H7 (cell line): ENCODE measurements at places on chromosomes 12 and 14. TPM values are rescaled to one million over a fixed set of nuclear protein-coding genes. Genes with fewer than 3 reads are reported as not detected.

The RTL1 gene
- not detected in 2 replicates for total RNA-seq

The COX8C gene
- not detected in 2 replicates for total RNA-seq

The FAM161B gene
- 0.45 and 0.48 TPM in 2 replicates for total RNA-seq

The SMAGP gene
- 10.1 and 11.9 TPM in 2 replicates for total RNA-seq

The LRRC9 gene
- 0.30 and 0.38 TPM in 2 replicates for total RNA-seq

The SLC6A12 gene
- 0.31 TPM in 1 of 2 replicates, not detected in the other for total RNA-seq

The ZNF605 gene
- total RNA-seq, result 5.5 and 11.0 TPM in 2 replicates

The MUCL1 gene
- total RNA-seq, result not detected in 2 replicates

The KRT77 gene
- total RNA-seq, result not detected in 2 replicates
